ENCODE measurements at places on chromosomes 6 and 20.

DNA sequence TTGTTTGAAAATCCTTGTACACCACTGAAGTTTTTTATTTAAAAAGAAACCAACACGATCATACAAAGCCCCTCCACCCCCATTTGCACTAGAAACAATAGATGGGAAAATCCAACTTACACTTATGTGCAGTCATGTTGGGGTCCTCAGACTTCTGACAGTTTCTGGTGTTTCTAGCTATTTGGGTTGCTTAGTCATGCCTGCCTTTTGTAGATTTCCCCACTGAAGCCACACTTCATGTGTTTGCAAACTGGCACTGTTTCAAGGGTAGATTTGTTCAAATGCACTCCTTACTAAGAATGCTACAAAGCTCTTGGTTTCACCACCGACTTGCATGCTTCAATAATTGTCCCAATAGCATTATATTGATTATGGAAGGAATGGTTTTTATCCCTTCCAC lies 1.5 kb downstream of the SH3BGRL2 start:
- no peak for DNase-seq

- no peak for DNase-seq
Measured at GRCh38 chr6:114284281-114284680, 58.5 kb downstream of the HS3ST5 start.

- peak; percentile 43 for DNase-seq
Measured at GRCh38 chr6:10801224-10801848, 37.0 kb downstream of the MAK start.

GRCh38 chr6:52284131-52284459 lies 447 bp downstream of the MCM3 start:
- peak; percentile 37 for DNase-seq

DNA sequence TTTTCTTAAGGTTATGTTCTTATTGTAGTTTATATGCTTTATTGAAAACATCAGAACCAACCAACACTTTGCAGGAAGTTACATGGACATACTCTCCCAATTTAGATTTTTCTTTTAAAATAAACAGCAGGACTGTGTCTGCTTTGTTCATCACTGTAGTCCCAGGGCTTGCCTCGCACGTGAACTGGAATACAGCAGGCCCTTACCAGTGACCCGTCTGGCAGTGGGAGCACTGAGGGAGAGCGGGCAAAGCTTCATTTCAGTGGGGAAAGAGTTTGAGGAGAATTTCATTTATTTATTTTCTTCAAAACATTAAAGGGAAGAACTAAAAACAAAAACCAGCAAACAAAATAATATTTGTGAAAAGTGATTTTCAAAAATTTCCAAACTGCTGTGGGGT lies 230.8 kb downstream of the PAX1 start:
- no peak for DNase-seq

- DNase-seq, result no peak
Measured at GRCh38 chr20:53751620-53752318, 158.1 kb upstream of the ZNF217 start.

DNA sequence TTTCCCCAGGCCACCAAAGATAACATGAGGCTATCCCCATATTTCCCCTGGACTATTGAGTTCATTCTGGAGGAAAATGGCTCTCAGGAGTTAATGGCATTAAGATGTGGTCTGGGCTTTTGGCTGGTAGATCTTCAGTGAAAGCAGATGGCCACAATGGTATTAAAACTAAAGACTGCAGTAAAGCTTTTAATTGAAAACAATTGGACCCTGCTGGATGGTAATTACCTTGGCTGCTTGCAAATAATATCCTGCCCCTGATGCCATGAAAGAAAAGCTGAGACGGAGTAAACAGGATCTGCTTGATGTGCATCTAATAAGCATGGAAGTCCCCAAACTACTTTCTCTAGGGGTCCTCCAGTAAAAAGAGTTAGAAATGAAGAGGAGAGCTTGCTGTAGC lies 255.8 kb downstream of the QKI start:
- DNase-seq, result no peak
